Cardiac septum (tissue), 1 donor: ENCODE measurements at places on chromosomes 3 and 15. TPM values are rescaled to one million over a fixed set of nuclear protein-coding genes. Genes with fewer than 3 reads are reported as not detected.

GRCh38 chr3:105827959-105828358 is 40.9 kb downstream of the CBLB start:
- no peak for DNase-seq

The DAZL gene
- not detected for total RNA-seq

The FBXL2 gene
- total RNA-seq, result 3.6 TPM

- no peak for DNase-seq
Observed at GRCh38 chr3:104520228-104520655, 846.5 kb upstream of the ALCAM start.
